CD4-positive, alpha-beta T cell (primary cell): ENCODE measurements at places on chromosomes 6 and 20.

DNA sequence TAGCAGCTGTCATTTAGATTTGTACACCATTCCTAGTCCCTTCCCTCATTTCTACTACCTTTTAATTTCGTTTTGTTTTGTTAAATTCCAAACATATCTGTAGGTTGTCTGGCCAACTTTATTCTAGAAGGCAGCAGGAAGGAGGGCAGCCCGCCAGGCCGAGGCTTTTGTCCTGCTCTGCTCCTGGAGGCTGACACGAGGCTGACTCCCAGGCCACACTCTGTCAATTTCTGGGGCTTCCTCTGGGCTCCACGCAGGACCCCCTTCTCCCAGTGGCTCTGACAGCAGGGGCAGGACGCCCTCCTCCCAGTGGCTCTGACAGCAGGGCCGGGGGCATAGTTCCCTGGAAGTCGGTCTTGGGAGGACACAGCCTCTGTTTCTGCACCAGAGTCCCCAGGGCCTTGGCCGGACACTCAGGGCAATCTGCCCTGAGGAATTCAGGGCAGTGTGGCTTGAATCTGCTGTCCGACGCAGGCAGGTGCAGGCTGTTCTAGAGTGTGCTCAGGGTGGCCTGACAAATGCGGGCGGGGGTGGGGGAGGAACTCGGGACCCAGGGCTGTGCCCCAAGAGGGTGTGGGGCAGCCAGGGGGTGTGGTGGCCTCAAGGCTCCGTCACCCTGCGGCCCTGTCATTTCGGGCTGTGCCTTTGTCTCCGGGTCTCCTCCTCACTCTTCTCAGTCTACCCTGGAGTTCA is 11.8 kb downstream of the SMOC2 start:
- DNase-seq: no peak

DNA sequence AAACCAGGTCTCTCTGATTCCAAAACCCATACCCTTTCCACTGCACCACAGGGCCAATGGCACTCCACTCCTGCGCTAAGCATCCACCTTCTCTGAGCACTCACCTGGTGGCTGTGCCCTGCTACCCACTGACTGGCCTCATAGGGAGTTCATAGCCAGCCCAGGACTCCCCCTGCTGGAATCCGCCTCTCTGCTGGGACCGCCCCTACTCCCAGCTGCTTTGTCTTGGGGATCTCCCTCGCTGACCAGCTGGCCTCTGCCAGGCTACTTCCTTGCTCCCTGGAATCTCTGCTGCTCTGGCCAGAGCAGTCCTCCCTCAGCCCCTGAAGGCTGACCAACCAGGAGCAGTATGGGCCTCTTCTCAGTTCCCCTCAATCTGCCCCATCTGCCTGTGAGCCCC is 129.7 kb downstream of the FAXC start:
- no peak for DNase-seq

GRCh38 chr6:15431762-15432483 is 186.1 kb downstream of the JARID2 start:
- DNase-seq: no peak

GRCh38 chr20:37640600-37641561 is 52.9 kb upstream of the CTNNBL1 start:
- DNase-seq: no peak

DNA sequence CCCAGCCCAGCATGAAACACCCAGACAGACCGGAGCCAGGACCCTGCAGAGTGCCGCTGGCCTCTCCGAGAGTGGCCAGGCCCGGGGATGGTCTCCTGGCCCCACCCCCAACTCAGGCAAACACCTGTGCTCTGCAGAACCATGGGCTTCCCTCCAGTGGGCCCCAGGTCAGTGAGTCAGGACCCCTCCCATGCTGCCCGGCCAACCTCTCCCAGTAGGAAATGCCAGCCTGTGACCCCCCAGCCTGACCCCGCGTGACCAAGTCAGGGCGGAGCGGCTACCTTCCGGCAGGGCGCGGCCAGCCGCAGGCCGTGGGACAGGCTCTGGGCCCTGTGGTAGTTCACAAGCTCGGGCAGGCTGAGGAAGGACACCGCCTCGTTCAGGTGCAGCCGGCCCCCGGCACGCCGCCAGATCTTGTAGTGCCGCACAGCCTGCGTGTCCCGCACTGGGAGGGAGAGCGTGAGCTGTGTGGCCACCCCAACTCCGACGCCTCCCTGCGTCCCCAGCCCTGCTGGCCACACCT is 3.2 kb downstream of the PTK6 start:
- DNase-seq: no peak

- DNase-seq: no peak
Measured at GRCh38 chr6:134372603-134373281, 54.8 kb upstream of the SGK1 start.

- DNase-seq: no peak
Measured at GRCh38 chr6:5782783-5783547, 223.8 kb downstream of the NRN1 start.

- no peak for DNase-seq
Measured at GRCh38 chr6:113281431-113281830, 575.7 kb upstream of the MARCKS start.

DNA sequence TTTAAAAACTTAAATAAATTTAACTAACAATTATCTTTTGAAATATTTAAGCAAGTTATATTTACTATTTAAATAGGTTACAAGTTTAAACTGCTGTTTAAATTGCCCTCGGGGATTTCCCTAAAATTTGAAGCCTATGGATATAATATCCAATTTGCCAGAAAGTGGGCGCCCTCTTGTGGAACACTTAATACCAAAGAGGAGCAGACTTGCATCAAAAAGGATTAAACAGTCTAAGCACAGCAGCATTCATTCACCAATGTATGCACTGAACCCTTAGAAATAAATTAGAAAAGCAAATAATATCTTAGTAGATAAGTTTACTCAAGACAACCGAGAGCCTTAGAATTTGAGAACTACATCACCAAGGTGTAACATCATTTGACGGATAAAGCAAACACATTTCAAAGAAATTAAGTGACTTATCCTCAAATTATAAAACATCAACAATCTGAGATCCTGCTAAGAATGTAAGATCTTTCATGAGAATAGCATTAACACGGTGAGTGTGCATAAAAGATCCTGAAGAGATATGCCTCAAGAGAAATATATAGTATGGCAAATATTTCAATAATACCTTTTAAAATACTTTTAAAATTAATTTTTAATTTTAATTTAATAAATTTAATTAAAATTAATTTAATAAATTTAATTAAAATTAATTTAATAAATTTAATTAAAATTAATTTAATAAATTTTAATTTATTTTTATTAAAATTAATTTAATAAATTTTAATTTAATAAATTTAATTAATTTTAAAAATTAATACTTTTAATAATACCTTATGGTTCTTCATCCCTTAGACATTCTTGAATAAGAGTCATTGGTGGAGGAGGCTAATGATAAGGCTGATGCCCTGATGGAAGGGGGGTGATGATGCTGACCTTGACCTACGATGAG is 11.5 kb upstream of the MEP1A start:
- no peak for DNase-seq

DNA sequence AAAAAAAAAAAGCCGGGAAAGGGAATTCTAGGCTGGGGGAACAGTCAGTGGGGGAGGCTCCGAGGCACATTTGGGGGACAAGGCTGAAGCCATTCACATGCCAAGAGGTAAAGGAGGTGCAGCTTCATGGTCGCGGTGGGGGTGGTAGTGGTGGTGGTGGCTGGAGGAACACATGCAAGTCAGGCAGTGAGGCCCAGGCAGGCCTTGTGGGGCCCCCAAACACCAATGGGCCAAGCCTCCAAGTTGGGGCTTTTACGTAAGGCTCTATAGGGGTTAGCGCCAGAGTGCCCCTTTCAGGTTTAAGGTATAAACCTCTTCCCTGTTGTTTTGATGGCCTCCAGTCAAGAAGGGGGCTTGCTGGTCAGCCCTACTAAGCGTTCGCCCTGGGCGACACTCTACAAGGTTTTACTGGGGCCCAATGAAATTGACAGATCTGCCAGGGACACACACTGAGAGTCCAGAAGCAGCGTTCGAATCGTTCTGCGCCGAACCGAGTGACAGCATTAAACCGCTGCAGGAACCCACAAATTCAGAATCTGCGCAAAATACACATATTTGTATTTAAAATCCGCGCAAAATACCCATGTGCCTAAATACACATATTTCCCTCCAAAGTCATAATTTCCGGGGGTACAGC is 818 bp upstream of the AP5S1 start:
- DNase-seq: no peak

- DNase-seq: no peak
Measured at GRCh38 chr6:142682985-142683384, 262.0 kb downstream of the HIVEP2 start.

- no peak for DNase-seq
Measured at GRCh38 chr6:170295510-170296422, 4.9 kb upstream of the DLL1 start.
